ENCODE measurements at places on chromosomes 3 and 15.

GRCh38 chr3:197858133-197858532, 67.1 kb downstream of the LRCH3 start:
- DNase-seq = no peak

GRCh38 chr15:90680371-90680935, 36.7 kb upstream of the BLM start:
- DNase-seq = no peak

DNA sequence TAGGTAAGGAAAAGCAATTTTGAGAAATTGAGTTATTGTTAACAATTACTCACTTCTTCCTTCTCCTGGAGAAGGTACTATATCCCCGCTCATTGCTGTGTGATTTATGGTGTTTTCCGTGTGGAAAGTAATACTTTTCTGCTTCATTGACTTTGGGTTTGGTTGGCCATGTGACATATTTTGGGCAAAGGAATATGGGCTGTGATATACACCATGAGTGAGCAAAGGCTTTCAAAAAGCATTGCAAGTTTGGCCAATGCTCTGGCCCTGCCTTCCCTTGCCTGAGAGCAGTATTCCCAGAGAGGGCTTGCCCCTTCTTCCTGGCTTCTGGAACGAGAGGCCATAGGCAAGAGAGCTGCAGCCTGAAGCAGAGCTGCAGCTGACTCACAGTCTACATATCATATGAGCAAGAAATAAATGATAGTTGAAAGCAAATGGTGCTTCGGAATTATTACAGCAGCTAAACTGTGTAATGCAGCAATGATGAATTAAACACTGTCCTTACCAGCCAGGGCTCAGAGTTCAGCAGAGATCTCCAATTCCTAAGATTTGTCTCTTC, 216.8 kb upstream of the CD96 start:
- DNase-seq = no peak

GRCh38 chr3:30156586-30157498, 449.6 kb upstream of the TGFBR2 start:
- DNase-seq = no peak

DNA sequence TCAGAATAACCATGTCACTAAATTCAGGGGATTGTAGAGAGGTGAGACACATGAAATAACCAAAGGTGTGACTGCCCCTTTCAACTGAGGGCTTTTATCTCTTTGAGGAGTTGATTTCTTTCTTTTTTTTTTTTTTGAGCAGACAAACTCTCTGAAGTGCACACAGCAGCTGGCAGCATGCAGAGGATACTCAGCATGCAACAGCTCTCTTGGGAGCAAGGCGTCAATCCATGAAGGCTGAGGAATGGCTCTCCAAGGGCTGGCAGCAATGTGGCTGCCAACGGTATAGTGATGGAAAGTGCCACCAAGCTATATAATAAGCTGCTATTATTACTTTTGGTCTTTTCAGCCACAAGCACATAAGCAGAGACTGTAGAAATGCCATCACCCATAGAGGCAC, 226.7 kb upstream of the FEZF2 start:
- DNase-seq = no peak

- no peak for DNase-seq
Observed at GRCh38 chr3:107880702-107881101, 210.1 kb downstream of the CD47 start.

DNA sequence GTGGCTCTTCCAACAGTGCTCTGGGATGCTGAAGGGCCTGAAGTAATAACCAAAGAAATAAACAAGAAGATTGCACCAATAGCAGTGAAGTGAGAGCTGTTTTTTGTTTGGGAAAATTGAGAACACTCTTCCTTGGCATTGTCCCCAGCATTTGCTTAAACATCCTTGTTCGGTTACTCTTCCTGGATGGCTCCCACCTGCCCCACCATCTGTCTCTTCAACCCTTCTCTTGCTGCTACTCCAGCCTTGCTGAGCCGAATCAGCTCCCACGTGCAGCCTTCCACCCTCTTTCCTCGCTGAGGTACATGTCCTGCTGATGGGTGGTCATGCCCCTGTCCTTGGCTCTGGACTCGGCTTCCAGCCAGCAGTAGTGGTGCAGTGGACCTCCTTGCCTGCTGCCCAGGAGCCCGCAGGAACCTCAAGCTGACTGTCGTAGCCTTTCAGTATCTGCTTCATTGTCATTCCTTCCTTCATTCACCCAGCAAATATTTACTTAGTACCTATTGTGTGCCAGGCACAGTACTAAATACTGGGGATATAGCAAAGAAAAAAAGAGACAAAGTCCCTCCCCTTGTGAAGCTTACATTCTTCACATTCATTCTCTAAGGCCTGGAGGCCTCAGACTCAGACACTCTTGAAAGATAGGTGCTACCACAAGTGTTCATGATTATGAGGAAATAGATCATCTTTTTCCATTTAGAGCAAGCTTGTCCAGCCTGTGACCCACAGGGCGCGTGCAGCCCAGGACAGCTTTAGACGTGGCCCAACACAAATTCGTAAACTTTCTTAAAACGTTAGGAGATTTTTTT, 17.1 kb upstream of the VILL start:
- DNase-seq = no peak

GRCh38 chr15:31268911-31269784, 57.5 kb upstream of the KLF13 start:
- DNase-seq = no peak

DNA sequence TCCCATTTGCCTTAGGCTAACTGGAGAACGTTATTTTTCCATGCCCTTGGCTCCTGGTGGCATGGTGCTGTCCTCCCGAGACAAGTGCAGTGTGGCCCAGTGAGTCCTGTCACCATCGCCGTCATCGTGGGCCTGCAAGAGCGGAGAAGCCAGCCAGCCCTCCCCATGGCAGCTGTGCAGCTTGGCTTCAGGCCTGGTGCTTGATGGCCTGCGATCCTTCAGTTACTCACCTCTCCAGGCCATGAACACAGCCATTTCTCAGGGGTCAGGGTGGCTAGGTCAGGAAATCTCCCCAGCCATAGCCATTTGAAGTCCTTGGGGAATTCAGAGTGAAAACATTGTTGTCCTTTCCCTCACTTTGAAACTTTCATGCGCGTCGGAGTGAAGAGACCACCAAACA, 189.0 kb upstream of the RGMA start:
- no peak for DNase-seq

GRCh38 chr3:174436367-174436766, 422.8 kb upstream of the NAALADL2 start:
- no peak for DNase-seq

GRCh38 chr3:185753354-185753753, 71.5 kb downstream of the IGF2BP2 start:
- no peak for DNase-seq

GRCh38 chr15:71568227-71568626, 242.1 kb upstream of the NR2E3 start:
- no peak for DNase-seq

DNA sequence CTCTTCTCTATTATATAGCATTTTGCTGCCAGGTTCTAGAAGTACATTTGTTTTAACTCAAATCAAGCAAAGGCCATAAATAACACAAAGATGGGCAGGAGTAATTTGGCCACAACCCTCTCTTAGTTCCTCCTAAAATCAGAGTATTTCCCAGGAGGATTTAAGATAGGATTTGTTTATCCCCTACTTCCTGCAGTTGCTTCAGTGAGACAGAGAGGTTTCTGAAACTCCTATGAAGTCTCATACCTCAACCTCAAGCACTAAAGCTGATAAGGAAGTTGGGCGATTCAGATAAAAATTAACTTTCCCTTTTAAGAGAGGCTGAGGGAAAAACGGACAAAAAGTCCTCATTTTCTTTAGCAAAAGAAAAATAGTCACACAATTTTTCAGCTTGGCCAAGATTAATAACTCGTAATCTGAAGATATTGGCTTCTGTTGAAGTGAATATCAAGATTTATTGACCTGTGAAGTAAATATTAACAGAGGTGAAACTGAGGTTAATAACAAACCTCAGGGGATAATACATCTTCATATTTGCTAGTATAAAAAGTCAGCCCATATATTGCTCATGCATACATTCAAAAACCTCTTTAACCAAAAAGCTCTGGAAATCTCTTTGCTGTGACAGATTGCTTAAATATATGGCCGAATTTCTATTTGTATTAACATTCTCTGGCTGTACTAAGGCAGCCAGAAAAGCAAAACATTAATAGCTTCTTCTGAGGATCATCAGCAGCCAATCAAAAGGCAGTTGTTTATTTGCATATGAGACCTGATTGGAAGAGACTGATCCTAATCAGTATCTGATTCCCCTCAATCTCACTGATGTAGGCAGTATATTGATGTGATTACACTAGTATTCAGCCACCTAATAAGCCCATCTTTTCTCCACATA, 90.6 kb upstream of the GADL1 start:
- no peak for DNase-seq

- no peak for DNase-seq
Observed at GRCh38 chr15:96462768-96463750, 132.6 kb downstream of the NR2F2 start.

DNA sequence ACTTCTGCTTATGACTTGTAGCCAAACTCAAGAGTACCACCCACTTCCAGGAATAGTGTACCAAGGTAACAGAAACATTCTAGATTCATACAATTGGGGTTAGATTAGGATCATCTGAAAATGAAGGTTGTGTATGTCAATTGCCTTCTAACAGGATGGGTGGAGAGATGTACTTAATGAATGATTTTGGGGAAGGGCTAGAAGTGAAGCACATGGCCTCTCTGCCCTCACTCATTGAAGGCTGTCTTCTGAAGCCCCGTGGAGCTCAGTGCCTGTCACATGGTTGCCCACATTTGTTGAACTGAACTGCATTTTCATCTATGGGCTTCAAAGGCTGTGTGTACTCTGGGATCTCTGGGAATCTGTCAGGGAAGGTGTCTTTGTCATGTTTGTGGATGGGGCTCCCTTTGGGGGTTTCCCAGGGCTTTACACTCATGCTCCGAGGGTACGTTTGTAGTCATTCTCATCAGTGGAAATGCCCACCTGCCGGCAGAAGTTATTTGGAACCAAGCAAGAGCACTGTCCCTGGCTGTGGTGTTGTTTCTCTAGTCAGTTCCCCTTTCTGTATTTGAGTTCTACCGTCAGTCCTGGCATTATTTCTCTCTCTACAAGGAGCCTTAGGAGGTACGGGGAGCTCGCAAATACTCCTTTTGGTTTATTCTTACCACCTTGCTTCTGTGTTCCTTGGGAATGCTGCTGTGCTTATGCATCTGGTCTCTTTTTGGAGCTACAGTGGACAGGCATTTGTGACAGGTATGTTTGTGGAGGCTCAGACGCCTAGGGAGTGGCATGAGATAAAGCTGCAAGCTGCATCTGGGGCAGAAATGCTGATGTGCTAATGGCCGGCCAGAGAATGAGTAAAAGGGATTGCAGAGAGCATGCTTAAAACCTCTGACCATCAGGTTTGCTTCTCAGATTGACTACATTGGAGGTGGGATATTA, 22.4 kb downstream of the CD86 start:
- DNase-seq = no peak

GRCh38 chr15:31435912-31436628, 109.4 kb downstream of the KLF13 start:
- no peak for DNase-seq

- DNase-seq = no peak
Observed at GRCh38 chr3:114405202-114405990, 111.6 kb downstream of the TIGIT start.

- no peak for DNase-seq
Observed at GRCh38 chr3:128072454-128073184, 20.4 kb downstream of the SEC61A1 start.

DNA sequence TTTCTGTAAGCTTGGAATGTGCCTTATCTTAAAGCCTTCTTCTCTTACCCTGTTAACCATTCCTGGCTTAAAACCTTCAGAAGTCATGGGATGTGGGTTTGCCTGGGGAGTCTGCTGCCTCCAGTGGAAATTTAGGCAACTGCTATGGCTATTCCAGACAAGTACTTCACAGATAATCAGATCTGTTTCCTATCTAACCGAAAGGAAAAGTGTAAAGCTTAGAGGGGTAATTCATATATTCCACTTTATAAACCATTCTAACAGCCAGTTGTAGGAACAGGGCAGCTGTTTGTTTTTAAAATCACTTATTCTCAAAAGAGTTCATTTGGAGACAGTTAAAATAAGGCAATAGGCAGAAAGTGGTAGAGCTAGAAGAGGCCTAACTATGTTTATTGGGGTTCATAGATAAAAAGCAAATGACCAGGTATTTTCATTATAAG, 219.9 kb downstream of the TCF12 start:
- no peak for DNase-seq

DNA sequence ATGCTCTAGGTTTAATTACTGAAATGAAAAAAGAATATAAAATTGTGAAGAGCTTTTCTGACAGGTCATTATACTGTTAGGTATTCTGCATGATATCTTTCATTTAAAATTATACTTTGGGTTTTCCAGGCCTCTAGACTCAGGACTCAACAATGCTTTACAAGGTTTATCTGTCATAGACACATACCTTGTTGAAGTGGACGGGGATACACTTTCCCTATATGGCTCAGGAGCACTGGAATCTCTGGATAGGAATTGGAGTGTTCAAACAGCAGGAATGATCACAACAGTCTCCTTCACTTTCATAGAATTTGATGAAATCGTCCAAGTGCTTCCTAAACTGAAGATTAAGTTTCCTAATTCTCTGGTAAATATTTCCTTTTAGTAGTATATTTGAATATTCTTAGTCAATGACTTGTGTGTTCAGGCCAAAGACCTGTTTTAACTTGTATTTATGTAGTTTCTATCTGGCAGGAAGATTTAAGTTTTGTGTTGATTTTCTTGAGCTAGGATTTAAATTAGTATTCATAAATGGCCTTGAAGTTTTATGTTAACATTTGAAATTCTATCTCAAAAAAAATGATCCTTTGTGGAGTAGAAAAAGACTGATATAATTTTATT, 106.9 kb upstream of the THSD4 start:
- DNase-seq = no peak

DNA sequence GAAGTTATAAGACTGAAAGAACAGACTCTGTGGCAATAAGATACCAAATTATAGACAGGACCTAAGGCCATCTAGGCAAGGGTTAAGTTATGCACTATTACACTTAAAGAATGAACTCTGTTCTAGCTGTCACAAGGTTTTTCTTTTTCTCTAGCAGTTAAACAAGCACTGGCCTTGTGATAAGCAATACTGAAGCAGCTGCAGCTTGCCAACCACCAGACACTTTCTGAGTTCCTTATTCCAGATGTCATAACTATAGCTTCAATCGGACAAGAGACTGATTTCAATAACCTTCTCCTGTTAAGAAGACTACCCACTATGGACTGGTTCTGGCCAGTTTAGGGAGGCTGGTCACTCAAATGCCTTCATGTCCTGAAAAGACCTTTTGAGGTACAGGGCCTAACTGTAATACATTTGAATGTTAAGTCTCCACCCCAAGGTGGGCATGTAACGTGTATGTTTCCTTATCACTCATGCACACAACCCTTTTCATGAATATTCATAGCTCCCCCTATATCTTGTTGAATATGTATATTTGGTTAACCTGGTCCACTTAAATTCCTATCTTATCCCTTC, 85.8 kb downstream of the CFAP20DC start:
- no peak for DNase-seq

- no peak for DNase-seq
Observed at GRCh38 chr3:34106879-34107278, 308.4 kb downstream of the PDCD6IP start.

- DNase-seq = no peak
Observed at GRCh38 chr3:131283862-131284261, 97.7 kb upstream of the NUDT16 start.

Data from cortex of kidney (tissue), 1 donor.